Placental pericyte (primary cell): ENCODE measurements at places on chromosomes 5 and 9. TPM values are rescaled to one million over a fixed set of nuclear protein-coding genes. Genes with fewer than 3 reads are reported as not detected.

The PDCD1LG2 gene
- total RNA-seq: 16.0 and 49.5 TPM in 2 replicates

The CBY3 gene
- total RNA-seq: 0.29 TPM in 1 of 2 replicates, not detected in the other

The TAL2 gene
- 0.43 TPM in 1 of 2 replicates, not detected in the other for total RNA-seq

The MLANA gene
- not detected in 2 replicates for total RNA-seq

The GDF9 gene
- total RNA-seq: 0.22 TPM in 1 of 2 replicates, not detected in the other

The NUTM2G gene
- not detected in 2 replicates for total RNA-seq

The MRPS27 gene
- total RNA-seq: 85.8 and 94.8 TPM in 2 replicates

The FOXD4L6 gene
- under 0.01 TPM in 1 of 2 replicates, not detected in the other for total RNA-seq

The LCP2 gene
- total RNA-seq: under 0.01 TPM in 1 of 2 replicates, not detected in the other

The CDKN2AIPNL gene
- total RNA-seq: 16.2 and 45.4 TPM in 2 replicates

The PTTG1 gene
- 62.8 and 153 TPM in 2 replicates for total RNA-seq

The ANGPTL2 gene
- 21.2 and 71.6 TPM in 2 replicates for total RNA-seq

The NIM1K gene
- 0.43 and 0.44 TPM in 2 replicates for total RNA-seq

The CER1 gene
- total RNA-seq: not detected in 2 replicates

The AMBP gene
- not detected in 2 replicates for total RNA-seq

The SLC6A7 gene
- under 0.01 TPM in 1 of 2 replicates, not detected in the other for total RNA-seq

The C5orf52 gene
- not detected in 2 replicates for total RNA-seq

The NSG2 gene
- not detected in 2 replicates for total RNA-seq

The FBP1 gene
- not detected in 2 replicates for total RNA-seq

The DNAI1 gene
- not detected in 2 replicates for total RNA-seq

The MEIKIN gene
- not detected in 2 replicates for total RNA-seq

The IFNB1 gene
- total RNA-seq: not detected in 2 replicates
